NCI-H345 (cell line): ENCODE measurements at places on chromosomes 5 and 9.

GRCh38 chr9:97307500-97308163 lies at the start of gene CCDC180:
Gene CCDC180 (plus strand): TSS chr9:97307659. CDS start chr9:97308064, 405 bp downstream.
- DNase-seq = no peak

GRCh38 chr9:89052470-89053097 lies 61.3 kb downstream of the S1PR3 start:
- DNase-seq = no peak

GRCh38 chr5:97062046-97062445 lies 80.4 kb downstream of the LIX1 start:
- DNase-seq = no peak

DNA sequence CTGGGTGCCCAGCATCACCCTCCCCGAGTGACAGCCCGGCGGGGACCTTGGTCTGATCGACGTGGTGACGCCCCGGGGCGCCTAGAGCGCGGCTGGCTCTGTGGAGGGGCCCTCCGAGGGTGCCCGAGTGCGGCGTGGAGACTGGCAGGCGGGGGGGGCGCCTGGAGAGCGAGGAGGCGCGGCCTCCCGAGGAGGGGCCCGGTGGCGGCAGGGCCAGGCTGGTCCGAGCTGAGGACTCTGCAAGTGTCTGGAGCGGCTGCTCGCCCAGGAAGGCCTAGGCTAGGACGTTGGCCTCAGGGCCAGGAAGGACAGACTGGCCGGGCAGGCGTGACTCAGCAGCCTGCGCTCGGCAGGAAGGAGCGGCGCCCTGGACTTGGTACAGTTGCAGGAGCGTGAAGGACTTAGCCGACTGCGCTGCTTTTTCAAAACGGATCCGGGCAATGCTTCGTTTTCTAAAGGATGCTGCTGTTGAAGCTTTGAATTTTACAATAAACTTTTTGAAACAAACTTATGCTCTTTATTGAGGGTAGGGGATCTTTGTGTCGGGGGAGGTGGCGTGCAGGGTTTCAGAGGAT lies 1.3 kb downstream of the GADD45G start:
- DNase-seq = peak; percentile 45

DNA sequence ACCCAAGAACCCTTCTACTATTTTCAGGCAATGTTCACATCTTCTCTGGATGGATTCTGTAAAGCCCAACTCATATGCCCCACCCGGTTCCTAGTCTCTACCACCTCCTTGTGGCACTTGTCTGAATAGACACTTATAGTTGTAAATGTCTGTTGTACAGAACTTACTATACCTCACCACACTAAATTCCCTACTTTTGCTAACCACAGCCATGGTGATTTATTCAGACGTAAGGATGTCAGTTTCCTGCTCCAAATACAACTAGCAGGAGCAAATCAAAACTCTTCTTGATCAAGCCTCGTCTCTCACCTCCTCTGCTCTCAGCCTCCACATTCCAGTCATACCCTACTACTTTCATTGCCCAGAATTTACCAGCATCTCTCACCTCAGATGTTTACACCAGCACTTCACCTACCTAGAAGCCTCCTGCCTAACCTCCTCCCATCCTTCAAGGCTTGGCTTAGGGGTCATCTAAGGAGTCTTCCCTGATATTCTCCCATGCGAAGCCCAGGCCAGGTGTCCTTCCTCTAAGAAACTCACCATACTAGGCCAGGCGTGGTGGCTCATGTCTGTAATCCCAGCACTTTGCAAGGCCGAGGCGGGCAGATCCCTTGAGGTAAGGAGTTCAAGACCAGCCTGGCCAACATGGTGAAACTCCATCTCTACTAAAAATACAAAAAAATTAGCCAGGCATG lies 75.5 kb downstream of the MAPKAP1 start:
- DNase-seq = peak; percentile 31

- no peak for DNase-seq
These were observed 75.1 kb downstream of the MROH2B start for GRCh38 chr5:40995801-40996586.

- DNase-seq = no peak
These were observed 151.3 kb upstream of the HMHB1 start for GRCh38 chr5:143660625-143661024.

DNA sequence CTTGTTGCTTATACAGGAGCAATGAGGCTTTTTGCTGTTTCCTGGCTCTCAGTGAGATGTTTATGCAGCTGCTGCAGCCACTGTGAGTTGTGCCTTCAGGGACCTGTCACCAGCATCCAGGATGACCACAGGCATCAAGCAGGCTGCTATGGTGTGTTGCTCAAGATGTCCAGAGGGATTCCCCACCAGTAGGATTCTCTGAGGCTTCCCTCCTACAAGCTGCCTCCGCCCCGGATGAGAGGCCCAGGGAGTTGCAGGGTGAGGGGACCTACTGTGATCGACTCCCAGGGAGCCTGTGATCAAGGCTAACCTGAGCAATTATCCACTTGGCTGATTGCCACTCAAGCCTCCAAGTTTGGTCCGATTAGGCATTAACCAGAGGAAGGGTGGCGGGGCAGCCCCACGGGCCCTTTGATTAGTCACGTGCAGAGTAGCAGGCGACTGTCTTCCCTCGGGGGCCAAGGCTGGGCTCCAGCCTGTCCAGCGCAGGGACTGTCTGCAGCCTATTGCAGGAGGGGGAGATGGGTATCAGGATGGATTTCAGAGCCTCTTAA lies 1.8 kb upstream of the FAT2 start:
- no peak for DNase-seq

GRCh38 chr9:127224178-127224882 lies 40.2 kb upstream of the GARNL3 start:
- peak; percentile 95 for DNase-seq

GRCh38 chr5:175207321-175208040 lies 236.5 kb downstream of the DRD1 start:
- DNase-seq = peak; percentile 23

- no peak for DNase-seq
These were observed 102.1 kb downstream of the PAM start for GRCh38 chr5:102857076-102857818.

GRCh38 chr5:88377705-88378656 lies 109.3 kb upstream of the TMEM161B start:
- DNase-seq = no peak

DNA sequence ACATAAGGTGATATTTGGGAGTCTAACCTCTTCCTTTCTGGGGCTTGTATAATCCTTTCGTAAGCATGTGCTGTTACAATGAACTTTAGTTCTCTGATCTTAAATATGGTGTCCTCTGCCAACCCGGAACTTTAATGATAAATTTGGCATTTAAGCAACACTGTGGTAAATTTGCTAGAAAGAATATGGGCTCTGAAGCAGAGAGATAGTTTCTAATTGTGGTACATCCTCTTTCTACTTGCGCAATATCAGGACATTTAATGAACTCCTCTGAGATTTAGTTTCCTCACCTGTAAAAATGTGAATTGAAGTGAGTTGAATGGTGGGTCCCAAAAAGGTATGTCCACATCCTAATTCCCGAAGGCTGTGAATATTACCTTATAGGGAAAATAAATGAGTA lies 364.7 kb downstream of the CAAP1 start:
- no peak for DNase-seq

- DNase-seq = peak; percentile 53
These were observed 6.3 kb upstream of the TRMT10B start for GRCh38 chr9:37747271-37747753.

DNA sequence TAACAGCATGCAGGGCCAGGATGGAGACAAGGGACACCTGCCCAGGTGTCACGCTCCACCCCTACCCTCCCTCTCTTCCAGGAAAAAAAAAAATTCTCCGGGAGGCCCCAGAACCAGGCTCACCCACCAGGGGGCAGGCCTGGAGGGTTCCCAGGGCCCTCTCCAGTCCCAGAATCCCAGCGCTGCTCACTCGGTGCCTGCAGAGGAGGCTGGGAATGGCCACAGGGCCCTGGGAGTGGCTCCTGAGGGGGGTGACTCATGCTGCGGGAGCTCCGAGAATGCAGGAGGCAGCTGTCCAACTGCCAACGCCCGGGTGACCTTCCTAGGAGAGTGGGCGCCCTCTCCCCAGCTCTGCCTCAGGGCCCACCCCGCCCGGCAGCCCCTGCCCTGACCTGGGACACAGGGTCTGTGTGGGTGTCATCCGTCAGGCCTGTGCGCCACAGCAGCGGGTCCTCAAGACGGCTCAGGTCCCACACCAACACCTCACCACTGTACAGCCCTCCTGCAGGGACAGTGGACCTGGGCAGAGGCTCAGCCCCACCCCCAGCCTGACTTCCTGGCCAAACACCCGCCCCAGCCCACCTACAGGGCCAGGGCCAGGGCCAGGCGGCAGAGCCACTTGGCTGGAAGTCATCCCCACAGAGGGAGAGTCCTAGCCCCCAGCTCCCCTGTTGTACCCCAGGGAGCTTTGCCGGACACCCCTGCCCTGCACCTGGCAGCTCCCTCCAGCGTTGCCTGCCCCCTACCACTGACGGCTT lies 21.2 kb downstream of the DYNC2I2 start:
- DNase-seq = peak; percentile 66

DNA sequence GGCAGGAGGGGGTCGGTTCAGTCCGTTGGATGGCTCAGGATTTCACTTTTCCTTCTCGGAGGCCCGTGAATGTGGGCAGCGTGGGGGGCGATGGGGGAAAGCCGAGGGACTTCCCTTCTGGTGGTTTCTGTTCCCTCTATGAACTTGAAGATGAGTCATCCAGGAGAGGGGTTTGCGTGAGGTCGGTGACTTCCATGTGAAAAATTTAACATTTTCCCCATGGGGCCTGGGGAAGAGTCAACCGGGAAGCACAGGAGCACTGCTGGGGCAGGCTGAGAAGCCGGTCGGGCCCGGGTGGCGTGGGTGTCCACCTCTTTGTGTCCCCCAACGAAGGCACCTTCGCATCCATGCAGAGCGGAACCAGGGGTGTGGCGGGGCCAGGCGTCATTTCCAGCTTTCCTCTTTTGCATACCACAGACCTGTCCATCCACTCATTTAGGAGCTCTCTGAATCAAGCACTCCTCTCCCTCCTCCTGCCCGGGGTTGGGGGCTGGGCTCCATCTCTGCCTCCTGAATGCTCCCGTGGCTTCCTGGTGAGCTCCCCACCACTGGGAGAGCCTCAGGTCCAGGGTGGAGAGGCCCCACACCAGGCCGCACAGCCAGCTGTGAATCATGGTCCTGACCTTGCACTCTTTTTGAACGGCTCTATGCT lies 68.4 kb downstream of the ANKRD33B start:
- DNase-seq = no peak

GRCh38 chr9:79764374-79764773 lies 192.6 kb downstream of the TLE4 start:
- no peak for DNase-seq

DNA sequence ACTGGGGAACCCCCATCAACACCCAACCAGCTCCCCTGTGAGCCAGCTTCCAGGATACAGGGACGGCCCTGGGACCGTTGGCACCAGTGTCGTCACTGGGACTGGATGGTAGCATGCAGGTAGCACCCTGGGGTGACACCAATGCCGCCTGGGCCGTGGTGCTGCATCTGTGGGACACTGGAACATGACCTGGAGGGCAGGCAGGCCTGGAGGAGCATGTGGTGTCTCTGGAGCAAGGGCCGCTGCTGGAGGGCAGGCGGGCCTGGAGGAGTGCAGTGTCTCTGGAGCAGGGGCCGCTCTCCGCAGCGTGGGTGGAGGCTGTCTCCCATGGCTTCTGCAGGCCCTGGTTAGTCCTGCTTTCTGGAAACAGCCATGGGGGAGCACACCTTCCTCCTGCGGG lies 13.1 kb downstream of the LPCAT1 start:
- DNase-seq = no peak

DNA sequence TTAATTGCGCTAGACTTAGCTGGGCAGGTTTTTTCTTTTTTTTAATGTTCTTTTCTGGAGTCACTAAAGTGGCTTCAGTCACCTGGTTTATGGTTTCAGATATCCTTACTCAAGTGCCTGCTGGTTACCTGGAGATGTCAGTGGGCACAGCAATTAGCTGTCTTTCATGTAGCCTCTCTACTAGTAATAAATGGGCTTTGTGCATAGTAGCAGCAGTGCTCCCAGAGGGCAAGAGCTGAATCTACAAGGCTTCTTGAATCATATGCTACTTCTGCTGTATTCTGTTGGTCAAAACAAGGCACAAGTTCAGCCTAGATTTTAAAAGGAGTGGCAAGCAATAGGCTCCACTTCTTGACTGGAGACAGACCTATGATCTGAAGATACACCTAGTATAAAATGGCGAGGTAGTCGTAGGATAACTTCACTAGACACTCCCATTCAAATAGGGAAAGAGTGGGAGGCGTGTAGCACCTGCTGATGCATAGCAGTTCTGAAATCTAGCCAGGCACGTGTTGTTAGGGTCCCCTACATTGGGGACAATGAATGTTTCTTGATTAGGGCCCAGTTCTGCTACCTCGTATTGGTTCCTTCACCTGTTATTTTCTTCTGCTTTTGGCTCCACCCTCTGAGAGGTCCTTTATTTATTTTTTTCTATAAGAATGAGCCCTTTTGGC lies 7.0 kb downstream of the SCAMP1 start:
- DNase-seq = peak; percentile 44

DNA sequence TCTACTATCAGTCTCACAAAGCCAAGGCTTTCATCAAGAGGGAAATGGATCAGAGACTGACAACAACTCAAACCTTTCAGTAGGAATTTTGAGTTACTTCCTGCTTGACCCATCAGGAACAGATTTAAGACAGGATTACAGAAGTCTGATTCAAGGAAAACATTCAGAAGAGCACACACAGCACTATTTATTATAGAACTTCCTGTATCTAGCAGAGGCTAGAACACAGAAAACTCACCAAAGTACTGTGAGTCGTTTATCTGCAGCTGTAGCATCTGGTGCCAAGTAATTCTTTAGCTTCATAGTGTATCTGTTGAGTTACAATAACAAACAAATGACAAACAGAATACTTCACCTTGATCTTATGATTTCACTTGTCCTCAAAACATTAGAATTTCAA lies 13.8 kb downstream of the LEAP2 start:
- no peak for DNase-seq

GRCh38 chr5:124536333-124536732 lies 210.1 kb downstream of the ZNF608 start:
- DNase-seq = no peak

GRCh38 chr5:73298772-73299630 lies 126.0 kb downstream of the TMEM174 start:
- no peak for DNase-seq

- no peak for DNase-seq
These were observed 75.7 kb downstream of the AMBP start for GRCh38 chr9:114002271-114002985.

GRCh38 chr9:3507395-3508077 lies 18.3 kb downstream of the RFX3 start:
- no peak for DNase-seq

- DNase-seq = no peak
These were observed 36.9 kb downstream of the MYO10 start for GRCh38 chr5:16899171-16899570.

DNA sequence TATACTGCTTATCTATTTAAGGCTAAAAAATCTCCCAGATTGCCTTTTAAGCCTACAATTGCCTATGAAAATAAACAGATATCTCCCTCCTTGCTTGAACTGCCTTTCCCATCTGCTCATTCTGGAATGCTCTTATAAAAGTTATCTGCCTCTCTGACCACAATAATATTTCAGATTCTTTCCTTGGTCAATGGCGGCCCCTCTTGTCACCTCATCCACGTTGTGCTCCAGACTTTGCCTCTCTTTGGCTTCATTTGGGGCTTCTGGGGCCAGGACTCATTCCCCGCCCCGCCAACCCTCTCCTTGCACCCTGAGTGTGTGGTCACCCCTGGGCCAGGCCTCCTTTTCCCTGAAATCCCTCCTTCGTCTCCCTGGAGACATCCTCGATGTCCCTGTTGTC lies 110.0 kb upstream of the RPS23 start:
- no peak for DNase-seq
